ENCODE measurements at places on chromosomes 2 and 18.
A peak's percentile ranks its signal among the peaks of the same experiment; 100 is the strongest.

GRCh38 chr2:161237392-161238264, 70.6 kb upstream of the PSMD14 start:
- DNase-seq, result peak; percentile 48

- DNase-seq, result no peak
These were observed 1638.9 kb downstream of the LRP1B start for GRCh38 chr2:140491876-140492275.

DNA sequence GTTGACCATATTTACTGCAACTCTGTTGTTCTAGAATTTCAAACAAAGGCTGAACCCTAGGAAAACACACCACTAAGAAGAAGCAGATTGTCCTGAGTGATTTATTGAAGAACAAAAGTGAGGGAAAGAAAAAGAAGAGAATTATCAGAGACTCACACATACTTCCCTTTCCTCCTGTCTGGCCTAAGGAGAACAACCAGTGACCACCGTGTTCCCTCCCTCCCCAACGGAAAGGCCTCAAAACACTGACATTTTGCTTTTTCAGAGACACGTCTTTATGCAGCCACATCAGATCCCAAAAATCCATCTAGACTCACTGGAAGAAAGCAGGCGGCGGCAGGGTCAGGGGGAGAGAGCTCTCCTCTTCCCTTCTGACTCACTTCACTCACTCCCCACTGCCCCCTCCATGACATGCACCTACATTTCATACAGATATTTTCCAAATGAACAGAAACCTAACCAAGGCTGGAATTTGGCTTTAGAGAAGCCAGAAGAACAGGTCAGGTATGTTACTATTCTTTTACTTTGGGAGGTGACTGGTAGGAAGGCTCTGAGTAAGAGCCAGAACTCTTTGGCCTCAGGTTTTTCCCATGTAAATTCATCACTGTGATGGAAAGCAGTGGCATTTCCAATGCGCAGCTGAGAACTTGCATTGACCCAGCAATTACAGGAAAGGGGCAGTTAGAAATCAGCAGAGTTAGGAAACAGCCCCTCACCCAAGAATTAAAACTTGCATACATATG, 169.9 kb downstream of the BCL11A start:
- DNase-seq, result no peak

DNA sequence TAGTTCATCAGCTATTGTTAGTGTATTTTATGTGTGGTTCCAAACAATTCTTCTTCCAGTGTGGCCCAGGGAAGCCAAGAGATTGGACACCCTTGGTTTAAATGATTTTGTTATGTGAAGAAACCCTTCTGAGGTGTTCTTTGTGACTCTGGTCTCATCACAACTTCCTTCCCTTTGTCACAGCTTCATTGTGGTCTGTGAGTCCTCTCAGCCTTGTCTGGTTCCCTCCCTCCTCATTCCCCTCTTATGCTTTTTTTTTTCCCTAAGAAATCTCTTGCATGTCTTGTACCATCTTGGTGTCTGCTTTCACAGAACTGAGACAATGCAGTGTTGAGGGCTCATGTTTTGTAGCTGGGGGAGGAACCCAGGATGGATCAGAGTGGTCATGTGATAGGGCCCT, 118.9 kb downstream of the TMEM182 start:
- DNase-seq, result no peak

DNA sequence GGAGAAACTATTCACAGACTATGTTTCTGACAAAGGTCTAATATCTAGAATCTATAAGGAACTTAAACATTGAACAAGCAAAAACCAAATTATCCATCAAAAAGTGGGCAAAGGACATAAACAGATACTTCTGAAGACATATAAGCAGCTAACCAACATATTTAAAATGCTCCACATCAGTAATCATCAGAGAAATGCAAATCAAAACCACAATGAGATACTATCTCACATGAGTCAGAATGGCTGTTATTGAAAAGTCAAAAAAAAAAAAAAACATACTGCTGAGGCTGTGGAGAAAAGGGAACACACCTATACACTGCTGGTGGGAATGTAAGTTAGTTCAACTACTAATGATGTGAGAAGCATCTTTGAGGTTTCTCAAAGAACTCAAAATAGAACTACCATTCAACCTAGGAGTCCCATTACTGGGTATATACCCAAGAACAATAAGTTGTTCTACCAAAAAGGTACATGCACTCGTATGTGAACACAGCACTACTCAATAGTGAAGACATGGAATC, 220.4 kb upstream of the TFPI start:
- DNase-seq, result peak; percentile 81

- peak; percentile 44 for DNase-seq
These were observed 47.3 kb downstream of the C2orf42 start for GRCh38 chr2:70143314-70144150.

- DNase-seq, result no peak
These were observed 143.5 kb upstream of the MSH6 start for GRCh38 chr2:47639467-47639866.

DNA sequence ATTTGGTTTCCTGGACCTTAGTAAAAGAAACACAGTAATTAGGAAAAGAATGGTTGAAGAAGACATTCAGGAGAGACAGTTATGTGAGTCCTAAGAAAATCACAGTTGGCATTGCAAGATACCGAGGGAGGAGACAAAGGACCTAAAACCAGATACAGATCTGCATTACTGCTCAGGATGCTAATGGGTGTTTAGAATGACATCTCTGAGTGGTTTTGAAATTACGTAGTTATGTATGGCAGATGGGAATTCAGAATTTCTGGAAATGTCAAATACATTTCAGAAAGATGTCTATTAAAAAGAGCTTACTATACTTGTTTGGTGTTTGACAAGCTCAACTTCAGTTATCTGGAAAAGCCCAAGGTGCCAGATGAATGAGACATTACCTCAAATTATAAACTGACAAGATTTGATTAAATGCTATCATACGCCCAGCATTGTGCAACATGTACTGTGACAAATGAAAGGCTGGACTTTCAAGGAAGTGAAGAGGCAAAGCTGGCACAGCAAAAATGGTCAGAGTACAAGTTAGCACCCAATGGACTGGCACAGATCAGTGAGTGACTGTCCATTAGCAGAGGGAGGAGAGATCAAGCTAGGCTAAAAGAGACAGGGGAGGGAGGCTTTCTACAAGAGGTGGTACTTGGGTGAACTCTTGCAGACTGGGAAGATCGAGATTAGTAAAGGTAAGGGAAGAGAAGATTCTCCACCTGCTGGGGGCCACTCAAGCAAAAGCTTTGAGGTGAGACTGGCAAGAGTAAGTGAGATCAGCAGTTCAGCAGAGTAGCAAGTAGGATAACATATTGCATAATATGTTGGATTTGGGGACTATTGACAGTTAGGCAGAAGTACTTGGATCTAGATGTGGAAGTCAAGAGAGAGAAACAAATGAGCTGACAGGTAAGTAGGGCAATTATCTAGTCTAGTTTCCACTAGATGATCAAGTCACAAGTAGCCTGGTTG, 168.9 kb downstream of the CYRIA start:
- DNase-seq, result no peak

DNA sequence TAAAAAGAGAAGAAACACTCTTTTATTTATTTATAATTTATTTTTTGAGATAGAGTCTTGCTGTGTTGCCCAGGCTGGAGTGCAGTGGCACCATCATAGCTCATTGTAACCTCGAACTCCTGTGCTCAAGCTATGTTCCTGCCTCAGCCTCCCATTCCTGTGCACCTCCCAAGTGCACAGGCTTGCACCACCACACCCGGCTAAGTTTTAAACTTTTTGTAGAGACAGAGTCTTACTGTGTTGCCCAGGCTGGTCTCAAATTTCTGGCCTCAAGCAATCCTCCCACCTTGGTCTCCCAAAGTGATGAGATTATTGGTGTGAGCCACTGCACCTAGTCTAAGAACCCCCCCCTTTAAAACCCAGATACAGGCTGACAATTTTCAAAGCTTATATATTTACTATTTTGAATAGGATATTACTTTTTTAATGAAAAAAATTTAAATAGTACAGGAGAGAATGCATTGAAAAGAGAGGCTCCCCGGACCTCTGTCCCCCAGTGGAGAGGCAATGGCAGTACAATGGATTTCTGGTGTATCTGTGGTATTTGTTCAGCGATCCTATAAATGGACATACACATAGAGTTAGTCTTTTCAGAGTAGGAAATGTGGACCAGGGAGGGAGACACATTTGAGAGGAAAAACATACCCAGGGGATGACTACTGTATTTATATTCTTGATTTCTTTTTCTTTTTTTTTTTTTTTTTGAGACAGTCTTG, 48.1 kb upstream of the CNOT11 start:
- DNase-seq, result peak; percentile 10

DNA sequence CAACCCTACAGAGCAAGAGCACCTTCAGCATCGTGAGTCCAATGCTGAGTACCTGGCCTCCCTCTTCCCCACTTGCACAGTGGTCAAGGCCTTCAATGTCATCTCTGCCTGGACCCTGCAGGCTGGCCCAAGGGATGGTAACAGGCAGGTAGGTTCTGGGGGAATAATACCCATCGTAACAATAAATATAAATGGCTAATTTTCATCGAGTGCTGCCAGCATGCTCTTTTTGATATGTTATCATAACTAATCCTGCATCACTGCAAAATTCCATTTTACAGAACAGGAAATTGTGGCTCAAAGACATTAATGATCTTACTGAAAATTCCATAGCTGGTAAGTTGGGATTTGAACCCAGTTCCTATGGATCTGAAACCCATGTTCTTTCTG, 22.2 kb downstream of the STEAP3 start:
- DNase-seq, result no peak
